ENCODE measurements at places on chromosomes 4 and X.

DNA sequence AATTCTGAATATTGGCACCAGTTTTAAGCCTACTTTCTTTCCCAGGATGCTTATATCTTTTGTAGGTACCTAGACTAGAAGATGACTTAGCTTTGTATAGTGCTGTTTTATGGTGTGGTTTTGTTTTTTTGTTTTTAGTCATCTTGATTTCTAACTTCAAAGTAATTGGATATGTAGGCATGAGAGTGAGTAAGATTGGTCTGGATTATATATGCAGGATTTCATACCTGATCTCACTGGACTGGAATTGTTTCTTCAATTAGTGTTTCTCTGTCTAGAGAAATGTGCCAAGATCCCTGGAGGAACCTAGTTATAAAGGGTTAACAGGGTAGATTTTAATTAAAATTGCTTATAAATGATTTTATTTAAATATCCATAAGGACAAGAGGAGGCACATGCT, 23.1 kb downstream of the NAP1L5 start:
- peak; percentile 51 for DNase-seq

DNA sequence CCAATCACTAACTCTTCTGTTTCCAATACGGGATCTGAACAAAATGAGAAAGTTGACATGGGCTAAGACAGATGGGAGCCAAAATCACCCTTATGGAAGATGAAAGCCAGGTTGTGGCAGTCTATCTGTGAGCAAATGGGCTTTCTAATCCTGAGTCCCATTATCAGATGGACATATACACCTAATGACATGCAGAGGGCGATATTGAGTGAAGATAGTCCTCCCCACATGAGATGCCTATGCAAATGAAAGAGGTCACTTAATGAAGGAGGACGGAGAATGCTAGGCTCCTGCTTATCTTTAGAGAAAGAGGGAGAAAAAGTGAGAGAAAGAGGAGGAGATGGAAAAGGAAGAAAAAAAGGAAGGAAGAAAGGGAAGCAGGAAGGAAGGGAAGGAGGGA, 547.5 kb downstream of the NLGN4X start:
- no peak for DNase-seq

GRCh38 chr4:51958199-51958968, 61.8 kb downstream of the LRRC66 start:
- no peak for DNase-seq

DNA sequence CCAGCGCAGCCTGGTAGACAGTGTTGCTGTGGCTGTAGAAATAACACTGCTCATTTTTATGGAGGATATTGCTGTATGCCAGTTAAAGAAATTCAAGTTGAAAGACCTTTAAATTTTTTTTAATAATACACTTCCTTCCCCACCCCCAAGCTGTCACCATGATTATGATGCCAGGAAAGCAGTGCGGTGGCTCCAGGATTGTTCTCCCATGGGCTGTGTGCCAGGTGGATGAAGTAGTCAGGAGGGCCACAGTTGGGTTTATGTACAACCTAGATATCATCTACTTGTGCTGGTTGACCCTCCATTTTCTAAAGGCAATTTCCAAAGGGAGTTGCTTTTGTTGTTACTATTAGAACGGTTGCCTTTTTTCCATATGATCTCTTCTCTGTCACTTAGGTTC, 136.6 kb downstream of the AFF1 start:
- DNase-seq = no peak

DNA sequence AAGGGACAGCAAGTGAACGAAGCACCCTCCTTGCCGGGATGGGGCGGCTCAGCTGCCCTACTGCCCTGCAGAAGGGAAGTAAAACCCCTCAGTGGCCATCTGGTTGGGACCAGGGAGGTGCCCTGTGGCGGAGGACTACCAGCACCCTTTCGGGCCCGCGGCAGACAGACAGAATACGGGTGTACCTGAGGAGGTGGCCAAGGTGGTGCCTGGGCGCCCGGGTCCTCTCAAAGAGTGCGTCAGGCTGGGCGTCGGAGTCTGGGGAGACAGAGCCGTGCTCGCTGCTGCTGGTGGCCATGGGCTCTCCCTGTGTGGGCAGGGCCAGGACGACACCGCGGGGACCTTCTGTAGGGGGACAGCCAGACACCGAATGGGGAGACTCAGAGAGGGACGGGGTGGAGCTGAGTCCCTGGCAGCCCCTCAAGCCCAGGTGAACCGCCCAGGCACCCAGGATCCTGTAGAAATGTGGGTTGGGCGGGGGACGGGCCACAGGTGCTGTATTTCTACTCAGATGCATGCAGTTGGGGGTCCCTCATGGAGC, 29.7 kb downstream of the PDHA1 start:
- DNase-seq = no peak

GRCh38 chrX:12956704-12957534, 18.0 kb upstream of the TMSB4X start:
- peak; percentile 35 for DNase-seq

DNA sequence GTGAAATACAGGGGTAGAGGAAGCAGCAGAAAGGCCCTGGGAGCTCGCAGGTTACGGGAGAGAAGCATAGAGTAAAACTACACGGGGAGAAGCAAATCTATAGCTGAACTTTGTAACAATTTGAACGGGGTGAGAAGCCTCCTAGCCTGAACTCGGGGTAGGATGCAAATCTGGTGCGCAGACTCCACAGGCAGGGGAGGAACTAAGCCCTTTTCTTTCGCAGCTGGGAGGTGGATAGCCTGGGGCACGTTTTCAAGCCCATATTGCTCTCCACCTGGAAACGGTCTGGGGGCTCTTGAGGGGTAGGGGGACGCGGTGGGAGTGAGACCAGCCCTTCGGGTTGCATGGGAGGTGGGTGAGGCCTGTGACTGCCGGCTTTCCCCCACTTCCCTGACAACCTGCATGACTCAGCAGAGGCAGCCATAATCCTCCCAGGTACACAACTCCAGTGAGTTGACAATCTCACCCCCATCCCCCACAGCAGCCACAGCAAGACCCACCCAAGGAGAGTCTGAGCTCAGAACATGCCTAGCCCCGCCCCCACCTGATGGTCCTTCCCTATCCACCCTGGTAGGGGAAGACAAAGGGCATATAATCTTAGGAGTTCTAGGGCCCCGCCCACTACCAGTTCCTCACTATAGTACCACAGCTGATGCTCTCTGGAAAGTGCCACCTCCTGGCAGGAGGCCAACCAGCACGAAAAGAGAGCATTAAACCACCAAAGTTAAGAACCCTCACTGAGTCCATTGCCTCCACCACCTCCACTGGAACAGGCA, 29.9 kb downstream of the SOWAHB start:
- DNase-seq = no peak

GRCh38 chrX:45133465-45133864, 67.2 kb downstream of the DIPK2B start:
- no peak for DNase-seq

GRCh38 chrX:68375803-68376202, 57.5 kb downstream of the OPHN1 start:
- DNase-seq = no peak

- peak; percentile 4 for DNase-seq
These were observed 178.6 kb downstream of the NAA11 start for GRCh38 chr4:79147251-79147650.

- DNase-seq = no peak
These were observed 183.2 kb upstream of the HS3ST1 start for GRCh38 chr4:11611868-11612267.

- DNase-seq = peak; percentile 75
These were observed 33.2 kb upstream of the BMP15 start for GRCh38 chrX:50877310-50877709.

GRCh38 chr4:173038192-173038896, 130.3 kb upstream of the GALNT7 start:
- DNase-seq = no peak

GRCh38 chr4:182531555-182532162, 288.5 kb downstream of the TENM3 start:
- peak; percentile 2 for DNase-seq

GRCh38 chrX:55033429-55033828, 2.7 kb upstream of the ALAS2 start:
- no peak for DNase-seq

- DNase-seq = peak; percentile 70
These were observed 10.7 kb upstream of the DLG3 start for GRCh38 chrX:70433848-70434351.

GRCh38 chr4:94500685-94501084, 48.9 kb downstream of the PDLIM5 start:
- DNase-seq = no peak

DNA sequence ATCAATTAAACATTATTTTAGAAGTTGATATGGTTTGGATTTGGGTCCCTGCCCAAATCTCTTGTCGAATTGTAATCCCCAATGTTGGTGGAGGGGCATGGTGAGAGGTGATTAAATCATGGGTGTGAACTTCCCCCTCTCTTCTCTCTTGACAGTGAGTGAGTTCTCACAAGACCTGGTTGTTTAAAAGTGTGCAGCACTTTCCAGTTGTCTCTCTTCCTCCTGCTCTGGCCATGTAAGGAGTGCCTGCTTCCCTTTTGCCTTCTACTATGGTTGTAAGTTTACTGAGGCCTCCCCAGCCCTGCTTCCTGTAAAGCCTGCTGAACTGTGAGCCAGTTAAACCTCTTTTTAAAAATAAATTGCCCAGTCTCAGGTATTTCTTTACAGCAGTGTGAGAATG, 141.4 kb downstream of the GALNTL6 start:
- DNase-seq = no peak

GRCh38 chrX:140713174-140713539, 3.6 kb downstream of the LINC00632 start:
- no peak for DNase-seq

DNA sequence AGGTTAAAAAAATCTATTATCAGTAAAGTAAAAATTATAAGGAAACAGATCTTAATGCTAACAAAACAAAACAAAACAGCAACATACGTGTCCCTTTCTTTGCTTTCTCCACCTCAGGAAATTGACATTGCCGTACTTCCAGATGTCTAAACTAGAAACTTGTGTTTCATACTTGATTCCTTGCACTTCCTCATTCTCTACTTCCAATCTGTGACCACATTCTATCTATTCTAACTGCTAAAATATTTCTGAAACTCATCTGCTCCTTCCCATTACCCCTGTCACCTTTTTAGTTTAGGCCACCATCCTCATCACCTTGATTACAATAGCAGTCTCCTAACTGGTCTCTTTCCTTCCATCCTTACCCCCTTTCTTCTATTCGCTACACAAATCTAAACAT, 22.5 kb upstream of the RPA4 start:
- DNase-seq = no peak

DNA sequence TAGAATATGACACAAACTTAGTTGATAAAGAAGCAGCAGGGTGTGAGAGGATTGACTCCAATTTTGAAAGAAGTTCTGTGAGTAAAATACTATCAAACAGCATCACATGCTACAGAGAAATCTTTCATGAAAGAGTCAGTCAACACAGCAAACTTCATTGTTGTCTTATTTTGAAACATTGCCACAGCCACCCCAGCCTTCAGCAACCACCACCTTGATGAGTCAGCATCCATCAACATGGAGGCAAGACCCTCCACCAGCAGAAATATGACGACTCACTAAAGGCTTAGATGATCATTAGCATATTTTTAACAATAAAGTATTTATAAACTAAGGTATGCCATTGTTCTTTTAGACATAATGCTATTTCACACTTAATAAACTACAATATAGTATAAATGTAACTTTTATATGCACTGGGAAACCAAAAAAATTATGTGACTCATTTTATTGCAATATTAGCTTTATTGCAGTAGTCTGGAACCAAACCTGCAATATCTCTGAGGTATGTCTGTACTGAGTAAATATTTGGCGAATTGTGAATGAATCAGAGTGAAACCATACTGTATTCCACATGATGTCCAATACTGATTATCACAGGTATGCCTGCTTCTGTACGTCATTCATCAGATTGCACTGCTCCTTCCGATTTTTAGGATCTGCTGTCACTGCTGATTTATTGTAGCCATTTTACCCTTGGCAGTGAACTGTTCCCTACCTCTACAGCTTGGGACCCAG, 11.6 kb downstream of the FRMPD4 start:
- no peak for DNase-seq

GRCh38 chrX:131894995-131895394, 128.1 kb upstream of the STK26 start:
- DNase-seq = peak; percentile 26

DNA sequence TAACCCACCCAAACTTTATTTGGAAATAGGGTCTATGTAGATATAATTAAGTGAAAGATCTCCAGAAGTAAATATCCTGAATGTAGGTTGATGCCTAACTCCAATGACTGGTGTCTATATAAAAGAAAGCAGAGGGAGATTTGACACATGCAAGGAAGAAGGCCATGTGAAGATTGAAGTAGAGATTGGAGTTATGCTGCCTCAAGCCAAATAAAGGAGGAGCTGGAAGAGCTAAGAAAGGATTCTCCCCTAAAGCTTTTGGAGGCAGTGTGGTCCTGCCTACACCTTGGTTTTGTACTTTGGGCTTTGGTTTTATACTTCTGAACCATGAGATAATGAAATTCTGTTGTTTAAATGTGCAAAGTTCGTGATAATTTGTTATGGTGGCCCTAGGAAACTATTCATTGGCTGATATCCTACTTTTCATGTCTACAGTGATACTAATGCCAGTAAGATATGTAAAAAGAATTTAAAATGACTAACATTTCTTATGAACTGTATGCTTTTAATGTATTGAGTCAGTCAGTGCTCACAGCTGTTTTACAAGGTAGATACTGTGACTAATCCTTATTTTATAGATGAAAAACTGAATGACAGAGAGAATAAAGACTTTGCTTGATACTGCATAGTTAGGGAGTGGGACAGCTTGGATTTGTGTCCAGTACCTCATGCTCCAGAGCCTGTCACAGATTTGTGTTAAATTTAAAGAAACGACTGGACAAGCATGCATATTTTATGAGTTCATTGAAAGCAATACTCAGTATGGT, 5.9 kb upstream of the RAB40AL start:
- peak; percentile 12 for DNase-seq

DNA sequence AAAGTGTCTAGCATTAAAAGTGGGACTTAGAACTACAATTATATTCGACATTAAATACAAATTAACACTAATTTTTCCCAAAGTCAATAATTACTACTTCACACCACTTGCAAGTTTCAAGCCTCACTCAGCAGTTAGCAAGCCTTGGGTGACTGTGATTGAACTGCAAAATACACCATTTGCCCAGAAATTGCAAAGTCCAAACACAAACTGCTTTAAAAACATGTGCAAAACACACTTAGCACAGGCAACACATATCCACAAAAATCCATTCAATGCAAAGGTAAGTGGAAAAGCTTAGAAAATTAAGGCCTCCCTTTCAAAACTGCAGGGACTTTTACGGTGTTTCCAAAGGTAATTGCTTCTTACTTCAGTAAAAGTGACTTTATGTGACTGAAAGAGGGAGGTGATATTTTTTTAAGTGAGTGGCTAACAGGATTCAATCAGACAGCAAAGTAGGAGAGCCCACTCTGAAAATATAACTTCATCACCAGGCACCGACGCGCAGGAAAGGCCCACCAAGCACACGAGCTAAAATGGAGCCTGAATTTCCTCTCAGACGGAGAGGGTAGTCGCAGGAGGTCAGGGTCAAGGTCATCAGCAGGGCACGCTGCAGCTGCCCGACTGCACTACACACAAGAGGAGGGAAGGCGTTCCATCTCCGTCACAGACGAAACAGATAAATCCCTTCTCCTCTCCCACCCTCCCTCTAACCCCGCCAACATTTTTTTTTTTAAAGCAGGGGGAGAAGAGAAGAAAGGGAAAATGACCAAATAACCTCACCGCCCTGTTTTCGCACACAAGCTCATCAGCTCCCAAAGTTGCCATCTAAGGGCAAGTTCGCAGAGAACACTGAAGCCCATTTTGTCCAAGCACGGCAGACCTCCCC, 3.1 kb downstream of the ZNF827 start:
- peak; percentile 40 for DNase-seq
